ENCODE measurements at places on chromosomes 3 and 15.

- no peak for DNase-seq
Measured at GRCh38 chr3:135987661-135988060, 22.1 kb downstream of the PPP2R3A start.

- no peak for DNase-seq
Measured at GRCh38 chr3:127368186-127369032, 80.6 kb upstream of the PRR20G start.

- no peak for DNase-seq
Measured at GRCh38 chr3:175585898-175586297, 726.8 kb downstream of the NAALADL2 start.

- no peak for DNase-seq
Measured at GRCh38 chr3:25493246-25493645, 65.2 kb downstream of the RARB start.
